ENCODE measurements at places on chromosomes 3 and 15. TPM values are rescaled to one million over a fixed set of nuclear protein-coding genes. Genes with fewer than 3 reads are reported as not detected.

ZMYND10 gene
- 0.28 TPM for total RNA-seq

CPB1 gene
- not detected for total RNA-seq

GPR149 gene
- not detected for total RNA-seq

ARGFX gene
- total RNA-seq = not detected

All from smooth muscle cell of bladder (primary cell).